HFFc6 (cell line): ENCODE measurements at places on chromosomes 7 and 10.
A peak's percentile ranks its signal among the peaks of the same experiment; 100 is the strongest.

DNA sequence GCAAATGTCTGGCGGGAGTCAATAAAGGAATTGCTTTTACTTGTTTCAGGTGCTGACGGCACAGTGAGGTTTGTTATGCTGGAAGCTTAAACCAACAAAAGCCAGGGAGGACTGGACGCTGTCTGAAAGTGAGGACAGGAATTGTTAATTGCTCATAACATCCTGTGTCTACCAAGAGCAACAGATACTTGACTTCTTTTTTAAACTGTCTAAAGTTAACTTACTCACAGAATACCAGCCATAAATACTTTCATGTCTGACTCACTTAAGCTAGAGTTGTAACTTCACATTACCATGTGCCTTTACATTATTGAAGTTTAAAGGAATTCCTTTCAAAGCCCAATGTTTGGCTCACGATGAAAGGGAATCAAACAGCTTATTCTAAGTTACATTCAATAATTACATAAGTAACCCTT is 252.7 kb upstream of the SHH start:
- peak; percentile 1 for DNase-seq

- DNase-seq, result no peak
Observed at GRCh38 chr7:4641091-4641666, 40.9 kb upstream of the FOXK1 start.

DNA sequence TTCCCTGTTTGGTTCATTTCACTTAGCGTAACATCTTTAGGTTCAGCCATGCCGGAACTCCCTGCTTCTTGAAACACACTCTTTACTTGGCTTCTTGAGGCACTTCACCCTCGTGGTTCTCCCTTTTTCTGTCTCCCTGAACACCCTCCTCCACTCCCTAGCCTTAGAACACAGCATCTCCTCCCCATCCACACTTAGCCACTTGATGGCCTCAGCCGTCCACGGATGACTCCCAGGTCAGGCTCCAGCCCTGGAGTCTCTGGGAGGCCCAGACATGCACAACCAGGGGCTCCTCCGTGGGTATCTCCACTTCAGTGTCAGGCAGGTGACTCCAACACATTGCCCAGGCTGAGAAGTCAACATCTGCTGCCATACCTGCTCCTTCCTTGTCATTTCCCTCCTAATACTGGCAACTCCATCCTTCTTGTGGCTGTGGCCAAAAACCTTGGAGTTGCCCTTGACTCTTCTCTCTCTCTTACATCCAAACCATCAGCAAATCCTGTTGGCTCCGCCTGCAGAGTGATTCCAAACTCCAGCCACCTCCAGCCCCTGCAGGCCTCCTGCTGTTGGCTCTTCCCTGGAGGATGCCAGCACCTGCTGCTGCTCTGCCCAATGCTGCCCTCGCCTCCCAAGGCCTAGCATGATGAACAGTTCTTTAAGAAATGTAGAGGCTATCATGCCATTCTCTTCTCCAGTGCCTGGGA is 8.4 kb upstream of the INMT start:
- DNase-seq, result peak; percentile 20

DNA sequence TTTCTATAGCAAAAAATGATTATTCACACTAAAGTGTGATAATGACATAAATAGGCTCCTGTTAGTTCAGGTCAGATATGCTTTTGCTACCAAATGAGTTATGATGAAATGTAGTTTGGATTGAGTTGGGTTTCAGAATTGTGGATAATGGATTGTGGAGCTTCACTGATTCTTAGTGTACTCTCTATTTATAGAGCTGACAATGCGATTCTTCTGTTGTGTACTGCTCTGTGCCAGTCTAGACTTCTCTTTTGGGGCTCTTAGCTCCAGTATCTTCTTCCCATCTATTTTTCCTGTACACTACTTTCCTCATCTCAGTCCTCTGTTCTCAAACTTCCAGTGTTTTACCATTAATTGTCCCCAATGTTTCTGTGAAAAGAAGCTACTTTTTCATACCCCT is 7.5 kb downstream of the STMP1 start:
- DNase-seq, result no peak

GRCh38 chr7:50707236-50708006 is 75.3 kb downstream of the GRB10 start:
- no peak for DNase-seq

DNA sequence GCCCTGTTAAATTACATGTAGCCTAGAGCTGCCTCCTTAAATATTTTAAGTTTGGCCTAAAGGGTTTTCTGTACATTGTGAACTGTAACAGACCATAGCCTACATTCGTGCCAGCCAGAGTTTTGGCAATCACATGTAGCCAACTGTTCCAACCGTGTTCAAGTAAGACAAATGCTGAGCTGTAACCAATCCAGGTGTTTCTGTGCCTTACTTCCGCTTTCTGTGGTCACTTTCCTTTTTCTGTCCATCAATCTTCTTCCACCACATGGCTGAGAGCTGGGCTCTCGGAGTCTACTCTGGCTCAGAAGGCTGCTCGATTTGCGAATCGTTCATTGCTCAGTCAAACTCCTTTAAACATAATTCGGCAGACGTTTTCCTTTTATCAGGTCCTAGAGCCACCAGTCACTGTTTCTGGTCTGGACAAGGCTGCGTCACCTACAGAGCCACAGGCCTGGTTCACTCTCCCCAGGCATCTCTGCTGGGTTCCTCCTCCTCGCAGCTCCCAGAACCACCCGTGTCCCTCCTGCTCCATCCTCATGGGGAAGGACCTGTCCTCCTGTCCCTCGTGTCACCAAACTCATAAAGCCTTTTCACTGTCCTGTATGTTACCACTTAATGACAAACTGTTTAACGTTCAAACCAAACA is 158.0 kb upstream of the RHEB start:
- DNase-seq, result no peak

DNA sequence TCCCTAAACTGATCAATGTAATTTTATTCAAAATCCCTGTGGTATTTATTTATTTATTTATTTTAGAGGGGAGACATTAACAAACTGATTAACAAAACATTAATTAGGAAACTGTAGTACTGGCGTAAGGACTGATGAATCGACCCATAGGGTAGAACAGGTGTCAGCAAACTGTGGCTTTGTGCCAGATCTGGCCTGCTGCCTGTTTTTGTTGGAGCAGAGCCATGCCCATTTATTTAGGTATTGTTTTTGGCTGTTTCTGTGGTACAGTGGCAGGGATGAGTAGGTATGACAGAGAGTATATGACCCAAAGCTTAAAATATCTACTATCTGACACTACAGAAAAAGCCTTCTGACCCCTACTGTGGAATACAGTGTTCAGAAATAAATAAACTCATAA is 332.5 kb upstream of the ETV1 start:
- DNase-seq, result no peak

DNA sequence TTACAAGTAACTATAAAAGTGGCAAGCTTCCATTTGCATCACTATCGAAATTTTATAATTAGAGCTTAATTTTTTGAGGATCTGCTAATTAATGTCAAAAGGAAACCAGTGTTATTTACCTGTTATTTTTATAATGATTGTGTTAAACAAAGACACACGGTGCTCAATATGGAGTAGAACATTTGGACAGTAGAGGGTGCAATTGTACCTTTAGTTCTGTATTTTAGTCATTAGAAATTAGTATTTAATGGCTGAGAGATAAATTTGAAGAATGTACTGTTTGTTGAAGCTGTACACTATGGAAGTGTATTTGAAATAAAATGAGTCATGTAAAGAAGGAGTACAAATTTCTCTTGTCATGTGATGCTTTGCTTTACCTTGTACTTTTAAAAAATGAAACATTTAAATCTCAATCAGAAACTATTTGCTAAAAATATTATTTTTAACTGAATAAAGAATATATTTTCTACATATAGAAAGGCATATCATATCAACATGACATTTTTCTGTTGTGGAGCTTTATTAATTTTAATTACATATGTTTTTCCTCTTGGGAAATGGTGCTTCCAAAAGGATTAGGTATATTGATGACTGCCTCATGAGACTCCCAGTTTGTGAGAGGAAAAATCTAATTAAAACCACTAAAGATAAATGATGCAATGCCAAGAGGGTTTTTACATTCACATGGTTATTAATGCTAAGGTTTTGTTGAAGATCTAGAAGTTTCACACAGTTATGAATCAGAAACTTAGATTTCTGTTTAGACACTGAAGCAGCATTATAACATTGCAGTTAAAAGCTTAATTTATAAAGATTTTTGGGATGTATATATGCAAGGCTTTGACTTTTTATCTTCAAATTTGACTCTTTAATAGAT is 10.4 kb upstream of the PRKG1 start:
- peak; percentile 58 for DNase-seq

DNA sequence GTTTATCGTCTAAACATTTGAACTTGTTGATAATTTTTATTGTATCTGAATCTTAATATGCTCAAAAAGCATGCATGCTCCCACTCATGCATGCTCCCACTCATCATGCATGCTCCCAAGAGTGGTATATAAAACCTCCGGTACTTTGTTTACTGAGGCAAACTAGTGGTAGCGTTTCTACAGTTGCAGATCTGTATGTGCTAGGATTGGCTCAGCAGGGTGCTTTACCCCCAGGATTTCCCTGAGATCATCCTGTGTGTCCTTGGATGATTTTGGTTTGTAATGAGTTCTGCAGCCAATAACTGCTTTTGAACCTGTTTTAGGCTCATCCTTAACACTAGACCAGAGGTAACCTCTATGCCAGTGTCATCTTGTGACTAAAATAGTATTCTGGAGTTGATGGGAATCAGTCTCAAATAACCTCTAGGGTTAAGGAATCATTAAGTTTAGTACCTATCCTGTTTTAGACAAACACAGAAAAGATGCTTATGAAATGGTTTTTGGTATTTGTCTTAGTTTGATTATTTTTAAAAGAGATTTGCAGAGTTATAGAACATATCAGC is 40.4 kb downstream of the PHTF2 start:
- no peak for DNase-seq

- no peak for DNase-seq
Observed at GRCh38 chr10:786633-787474, 97.4 kb upstream of the DIP2C start.

DNA sequence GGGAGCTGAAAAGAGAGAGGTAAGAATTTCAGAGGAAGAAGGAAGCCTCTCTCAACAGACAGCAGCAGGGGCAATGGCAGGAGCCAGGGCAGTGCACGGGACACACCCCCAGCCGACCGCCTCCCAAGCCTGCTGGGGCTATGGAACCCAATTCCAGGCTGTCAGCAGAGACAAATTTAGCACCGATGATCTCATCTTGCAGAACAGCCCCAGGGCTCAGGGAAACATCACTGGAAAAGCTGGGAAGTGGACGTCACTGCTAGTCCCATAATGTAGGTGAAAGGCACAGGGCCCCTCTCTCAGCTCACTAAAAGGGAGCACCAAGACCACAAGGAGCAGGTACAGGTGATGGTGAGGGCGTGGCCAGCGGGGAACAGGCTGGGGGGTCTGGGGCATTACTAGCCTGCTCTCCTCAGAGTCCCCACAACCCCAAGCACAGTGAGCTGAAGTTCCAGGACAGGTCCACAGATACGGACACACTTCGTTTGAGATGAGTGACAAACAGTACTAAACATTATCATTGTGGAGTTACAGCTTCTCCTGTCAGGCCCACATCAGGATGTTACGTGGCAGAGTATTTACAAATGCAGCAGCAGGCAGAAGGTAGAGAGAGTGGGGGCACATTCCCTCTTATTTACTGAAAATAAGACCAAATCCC is 103.7 kb downstream of the PLXNA4 start:
- peak; percentile 56 for DNase-seq

DNA sequence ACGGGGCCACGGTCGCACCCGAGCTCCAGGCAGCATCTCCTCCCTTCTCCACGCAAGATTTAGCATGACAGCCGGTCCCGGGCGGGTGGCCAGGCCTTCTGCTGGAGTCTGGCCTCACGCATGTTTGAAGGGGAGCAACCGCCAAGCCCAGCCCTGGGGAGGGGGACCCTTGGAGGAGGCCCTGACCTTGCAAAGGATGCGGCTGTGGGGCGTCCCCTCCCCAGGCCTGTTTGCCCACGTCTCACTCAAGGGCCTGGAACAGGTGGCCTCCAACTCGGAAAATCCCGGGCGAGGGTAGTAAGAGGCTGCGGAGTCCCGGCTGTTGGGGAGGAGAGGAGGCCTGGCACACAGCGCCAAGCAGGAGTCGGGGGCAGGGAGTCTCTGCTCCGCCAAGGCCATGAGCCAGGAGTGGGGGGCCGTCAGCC is 50.6 kb upstream of the DPYSL4 start:
- no peak for DNase-seq

DNA sequence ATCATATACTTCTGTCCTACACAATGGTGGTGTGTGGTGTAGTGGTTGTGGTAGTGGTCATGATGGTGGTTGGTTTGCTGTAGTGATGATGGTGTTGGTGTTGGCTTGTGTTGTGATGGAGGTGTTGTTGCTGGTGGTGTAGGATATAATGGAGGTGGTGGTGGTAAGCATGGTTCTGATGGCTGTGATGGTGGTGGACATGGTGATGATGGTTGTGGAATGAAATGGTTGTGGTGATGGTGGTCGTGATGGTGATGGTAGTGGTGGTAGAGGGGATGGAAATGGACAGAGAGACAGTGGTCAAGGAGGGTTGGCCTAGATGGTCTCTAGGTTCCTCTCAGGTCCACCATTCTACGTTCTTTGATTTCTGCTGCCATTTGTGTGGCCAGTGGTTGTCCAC is 44.7 kb downstream of the FAM241B start:
- no peak for DNase-seq

GRCh38 chr10:97075961-97076525 is 109.7 kb downstream of the SLIT1 start:
- no peak for DNase-seq

DNA sequence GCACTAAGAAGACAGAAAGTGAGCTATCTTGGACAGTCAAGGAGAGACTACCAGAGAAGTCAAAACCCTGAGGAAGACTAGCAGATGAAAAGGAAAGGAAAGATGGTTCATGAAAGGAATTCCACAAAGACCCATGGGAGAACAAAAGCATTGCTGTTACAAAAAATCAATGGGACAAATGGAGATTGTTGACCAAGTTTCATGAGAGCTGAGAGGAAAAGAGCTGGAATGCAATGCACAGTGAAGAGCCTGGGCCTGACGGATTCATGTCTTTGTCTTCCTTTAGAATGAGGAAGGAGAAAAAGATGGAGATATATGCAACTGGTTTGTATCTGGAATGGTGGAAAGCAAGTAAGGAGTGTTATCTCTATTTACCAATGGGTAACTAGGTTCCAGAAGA is 17.3 kb downstream of the TMEM243 start:
- no peak for DNase-seq

- no peak for DNase-seq
Observed at GRCh38 chr7:14687777-14688176, 214.8 kb downstream of the DGKB start.

- no peak for DNase-seq
Observed at GRCh38 chr10:60234551-60234950, 155.1 kb downstream of the ANK3 start.

GRCh38 chr10:26361971-26362370 is 76.2 kb upstream of the APBB1IP start:
- DNase-seq, result no peak

DNA sequence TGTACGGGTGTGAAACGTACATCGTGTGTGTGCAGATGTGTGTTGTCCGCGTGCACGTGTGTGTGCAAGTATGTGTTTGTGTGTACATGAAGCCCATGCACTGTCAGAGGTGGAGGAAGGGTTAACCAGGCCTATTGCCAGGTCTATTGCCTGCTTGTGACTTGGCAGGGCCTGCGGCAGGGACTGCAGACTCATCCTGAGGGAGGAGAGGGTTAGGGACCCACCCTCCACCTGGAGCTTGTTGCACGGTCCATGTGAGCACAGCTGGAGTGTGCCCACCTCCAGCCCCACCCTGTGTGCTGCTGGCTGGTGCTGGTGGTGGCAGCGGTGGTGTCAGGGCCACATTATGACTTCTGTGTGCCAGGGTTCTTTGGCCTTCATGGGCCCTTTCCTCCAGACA is 7.1 kb upstream of the AQP1 start:
- DNase-seq, result no peak
